ENCODE measurements at places on chromosomes 4 and X.

GRCh38 chr4:1293991-1294390 lies 4.3 kb downstream of the MAEA start:
- no peak for DNase-seq

GRCh38 chr4:70637239-70637913 lies 8.8 kb downstream of the ENAM start:
- DNase-seq: no peak

DNA sequence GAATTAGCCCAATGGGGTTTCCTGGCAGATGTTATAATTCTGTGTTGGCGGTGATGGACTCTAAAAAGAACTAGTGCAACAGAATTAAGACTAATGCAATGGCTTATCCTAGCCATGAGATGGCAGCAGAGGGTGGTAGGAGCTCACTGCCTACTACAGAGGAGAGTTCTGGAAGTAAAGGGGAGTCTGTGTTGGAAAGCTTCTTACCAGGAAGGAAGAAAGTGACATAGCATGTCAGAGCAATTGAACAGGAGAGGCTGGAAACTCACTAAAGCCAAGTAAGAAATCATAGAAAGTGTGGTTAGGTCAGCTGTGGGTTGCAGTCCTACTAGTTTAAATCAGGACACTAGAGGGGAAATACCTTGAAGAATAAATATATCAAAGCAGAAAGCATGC lies 6.3 kb upstream of the TRPC5OS start:
- DNase-seq: peak; percentile 52

DNA sequence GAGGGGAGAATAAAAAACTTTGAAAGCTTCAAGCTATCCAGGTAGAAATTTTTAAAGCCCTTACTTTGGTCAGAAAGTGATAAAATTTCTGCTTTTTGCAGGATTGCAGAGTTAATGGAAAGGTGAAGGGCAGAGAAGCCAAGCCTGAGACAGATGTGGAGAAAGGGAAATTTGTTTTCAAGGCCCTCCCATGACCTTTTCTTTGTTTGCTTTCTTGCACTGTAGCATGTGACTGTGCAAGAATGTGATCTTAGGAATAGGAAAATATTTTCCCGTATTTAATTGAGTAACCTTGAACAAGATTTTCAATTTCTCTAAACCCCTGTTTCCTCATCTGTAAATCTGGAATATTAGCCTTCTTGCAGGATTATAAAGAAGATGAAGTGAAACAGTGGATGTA lies 307.2 kb downstream of the PPARGC1A start:
- DNase-seq: no peak

- DNase-seq: no peak
Observed at GRCh38 chrX:32183066-32183465, 1028.3 kb downstream of the DMD start.

- no peak for DNase-seq
Observed at GRCh38 chr4:133775881-133776280, 425.7 kb downstream of the PABPC4L start.

DNA sequence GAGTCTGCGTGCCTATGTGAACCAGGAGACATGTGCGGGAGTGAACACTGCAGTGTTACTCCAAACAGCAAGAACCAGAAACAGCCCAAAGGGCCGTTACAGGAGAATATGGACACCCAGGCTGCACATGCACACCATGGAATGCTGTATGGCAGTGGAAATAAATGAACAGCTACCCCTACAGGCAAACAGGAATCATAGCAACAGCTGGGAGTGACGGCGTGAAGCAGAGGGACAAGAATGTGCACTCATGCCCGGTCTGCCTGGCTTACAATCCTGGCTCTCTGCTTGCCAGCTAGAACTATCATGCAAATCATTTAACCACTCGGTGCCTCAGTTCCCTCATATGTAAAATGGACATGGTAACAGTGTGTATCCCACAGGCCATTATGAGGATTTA lies 16.6 kb downstream of the GPKOW start:
- peak; percentile 6 for DNase-seq

GRCh38 chr4:53461244-53461643 lies 83.8 kb downstream of the FIP1L1 start:
- no peak for DNase-seq

- no peak for DNase-seq
Observed at GRCh38 chrX:63402106-63402505, 51.0 kb upstream of the SPIN4 start.

DNA sequence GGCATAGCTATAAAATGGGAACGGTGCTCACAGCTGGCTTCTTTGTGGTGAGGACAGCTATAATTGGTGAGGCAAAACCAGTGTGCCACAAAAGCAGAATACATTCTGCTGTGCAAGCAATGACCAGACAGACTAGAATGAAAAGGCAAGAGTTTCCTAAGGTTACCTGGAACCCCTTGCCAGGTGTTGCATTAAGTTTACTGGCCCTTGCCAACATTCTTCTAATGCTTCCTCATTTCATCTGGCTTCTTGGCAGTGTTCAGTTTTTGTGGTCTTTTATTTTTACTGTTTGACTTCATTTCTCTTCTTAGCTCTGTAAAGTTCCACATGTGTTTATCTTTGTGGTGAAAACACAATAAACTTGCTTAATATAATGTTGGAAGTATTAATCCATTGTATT lies 131.4 kb downstream of the PTTG2 start:
- no peak for DNase-seq

DNA sequence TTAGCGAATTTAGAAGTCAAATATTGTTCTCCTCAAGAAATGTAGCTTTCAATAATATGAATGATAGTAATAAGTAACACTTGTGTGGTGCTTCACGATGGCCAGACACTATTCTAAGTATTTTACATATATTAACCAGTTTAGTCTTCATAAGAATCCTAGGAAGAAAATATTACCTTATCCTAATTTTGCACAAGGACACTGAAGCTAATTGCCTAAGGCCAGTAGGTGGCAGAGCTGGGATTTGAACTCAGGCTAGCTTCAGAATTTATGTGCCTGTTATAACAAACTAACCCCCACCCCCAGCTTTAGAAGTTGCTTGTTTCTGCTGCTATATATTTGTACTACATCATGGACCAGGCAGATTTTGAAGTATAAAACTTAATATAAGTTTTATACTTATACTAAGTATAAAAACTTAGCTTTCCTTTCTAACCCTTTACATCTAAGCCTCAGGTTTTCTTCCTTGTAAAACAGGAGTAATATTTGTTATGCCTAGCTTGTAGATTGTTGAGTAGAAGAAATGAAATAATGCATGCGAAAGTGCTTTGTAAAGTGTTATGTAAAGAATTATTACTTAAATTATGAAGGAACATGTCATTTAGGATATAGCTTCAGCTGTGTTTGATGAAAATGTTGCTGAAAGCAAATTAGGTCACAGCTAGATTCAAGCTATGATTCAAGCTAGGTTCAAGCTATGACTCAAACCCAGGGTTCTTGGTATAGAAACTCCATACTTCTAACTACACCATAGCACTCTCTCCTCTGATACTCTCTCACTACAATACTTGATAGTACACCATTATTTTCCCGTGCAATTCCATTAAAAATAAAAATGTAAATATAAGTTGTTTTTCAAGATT lies 4.2 kb upstream of the CDS1 start:
- no peak for DNase-seq

DNA sequence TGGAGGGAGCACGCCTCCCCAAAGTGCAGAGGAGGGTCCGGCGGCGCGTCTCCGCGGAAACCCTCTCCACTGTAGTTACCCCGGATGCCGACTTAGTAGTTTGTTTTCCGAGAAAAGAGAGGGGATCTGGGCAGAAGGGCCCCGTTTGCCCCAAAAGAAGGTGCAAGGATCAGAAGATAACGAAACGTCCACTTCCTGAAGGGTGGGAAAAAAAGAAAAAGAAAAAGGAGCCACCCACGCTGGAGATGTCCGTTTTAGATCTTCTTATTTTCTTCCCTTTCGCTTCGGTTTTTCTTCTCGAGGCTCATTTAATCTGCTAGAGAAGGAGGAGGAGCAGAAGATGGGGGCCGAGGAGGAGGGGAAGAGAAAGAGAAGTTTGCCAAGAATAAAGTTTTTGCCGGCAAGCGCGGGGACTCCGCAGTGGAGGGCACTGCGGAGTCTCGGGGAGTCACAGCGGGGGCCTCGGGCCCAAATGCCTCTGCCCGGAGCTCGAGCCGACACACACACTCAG lies 517 bp downstream of the LEF1 start:
- DNase-seq: peak; percentile 26

DNA sequence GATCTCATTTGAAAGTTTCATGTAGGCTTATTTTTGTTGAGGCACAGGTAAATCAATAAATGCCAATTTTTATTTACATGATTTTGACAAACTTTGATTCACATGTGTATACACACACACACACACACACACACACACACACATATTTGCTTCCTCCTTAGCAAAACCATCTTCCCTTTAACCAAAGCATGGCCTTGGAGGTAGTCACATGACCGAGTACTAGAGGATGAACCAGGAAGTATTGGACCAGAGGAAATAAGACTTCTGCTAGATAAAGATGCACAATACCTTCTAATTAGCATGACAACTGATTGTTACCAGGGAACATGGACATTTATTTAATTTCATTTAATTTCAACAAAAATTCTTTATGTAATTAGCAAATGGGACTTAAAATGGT lies 23.4 kb upstream of the CFAP299 start:
- no peak for DNase-seq

- DNase-seq: no peak
Observed at GRCh38 chrX:24423960-24424359, 41.1 kb upstream of the PDK3 start.

DNA sequence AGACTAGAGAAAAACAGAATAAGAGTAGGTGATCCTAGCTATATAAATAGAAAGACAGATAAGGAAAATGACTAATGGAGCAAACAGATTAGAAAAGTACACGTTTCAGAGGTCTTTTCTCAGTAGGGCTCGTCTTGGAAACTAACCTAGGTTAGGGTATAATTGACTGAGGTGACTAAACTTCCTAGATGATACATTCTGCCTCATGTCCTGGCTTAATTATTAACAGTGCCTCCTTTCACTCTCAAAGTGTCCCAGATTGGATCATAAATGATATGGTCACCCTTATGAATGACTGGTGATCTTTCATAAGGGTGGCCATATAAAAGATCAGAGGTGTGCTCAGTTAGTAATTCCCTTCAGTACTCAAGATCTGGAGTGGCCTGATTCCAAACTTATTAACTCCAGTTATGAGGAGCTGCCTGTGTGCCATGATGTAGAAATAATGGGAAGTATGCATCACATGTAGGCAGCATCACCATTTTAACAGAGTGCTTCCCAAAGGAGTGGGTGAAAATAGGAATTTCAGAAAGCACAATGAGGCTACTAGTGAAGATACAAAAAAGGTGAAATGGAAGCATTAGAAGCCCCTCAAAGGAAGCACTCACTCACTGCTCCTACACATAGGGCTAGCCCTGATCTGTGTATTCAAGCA lies 14.7 kb upstream of the GRIA3 start:
- no peak for DNase-seq

Data from neural crest cell (in vitro differentiated cells).